ENCODE measurements at places on chromosomes 12 and 14.

- DNase-seq: no peak
These were observed 3.0 kb upstream of the CRACR2A start for GRCh38 chr12:3755898-3756297.

- DNase-seq: no peak
These were observed 171.8 kb upstream of the ALG10B start for GRCh38 chr12:38144601-38145436.

DNA sequence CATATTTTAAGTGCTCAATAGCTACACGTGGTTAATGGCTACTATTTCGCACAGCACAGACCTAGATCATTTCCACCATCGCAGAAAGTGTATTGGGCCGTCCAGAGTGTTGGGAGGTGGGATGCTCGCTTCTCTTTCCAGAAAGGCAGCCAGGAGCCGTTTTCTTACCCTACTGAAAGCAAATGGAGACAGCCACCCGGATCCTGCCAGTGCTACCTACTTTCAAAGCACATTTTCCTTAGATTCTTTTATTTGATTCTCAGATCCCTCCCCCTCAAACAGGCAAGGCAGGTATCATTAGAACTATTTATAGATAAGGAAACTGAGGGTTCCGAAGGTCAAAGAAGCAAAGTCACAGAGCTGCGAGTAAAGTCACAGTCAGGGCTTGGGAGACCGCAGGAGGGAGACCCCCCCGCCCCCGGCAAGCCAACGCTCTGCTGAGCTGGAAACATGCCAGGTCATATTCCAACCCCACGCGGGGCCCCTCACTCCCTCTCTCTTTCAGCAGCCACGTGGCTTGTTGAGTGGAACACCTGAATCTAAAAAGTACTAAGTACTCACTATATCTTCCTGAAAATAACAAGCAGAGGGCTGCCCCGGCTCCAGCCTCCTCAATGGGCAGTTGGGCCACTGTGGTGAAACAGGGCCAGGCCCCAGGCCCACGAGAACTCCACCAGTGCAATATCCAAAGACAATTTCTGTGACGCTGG is 36.2 kb downstream of the PRIMA1 start:
- DNase-seq: no peak

DNA sequence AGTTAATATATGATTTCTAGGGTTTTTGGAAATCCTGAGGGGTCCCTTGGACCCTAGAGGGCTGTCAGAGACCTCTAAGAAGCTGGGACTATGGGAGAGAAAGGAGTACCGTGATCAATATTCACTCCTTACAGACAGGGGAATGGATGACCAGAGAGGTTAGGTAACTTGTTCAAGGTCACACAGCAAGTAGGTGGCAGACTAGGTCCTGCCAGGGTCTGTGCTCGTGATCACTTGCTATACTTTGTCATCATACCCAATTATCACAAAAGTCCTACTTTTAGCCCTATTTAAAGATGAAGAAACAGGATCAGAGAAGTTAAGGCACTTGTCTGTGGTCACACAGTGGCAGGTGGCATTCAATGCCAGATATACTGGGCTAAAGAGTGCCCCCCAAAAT is 42.9 kb downstream of the WSCD2 start:
- no peak for DNase-seq

GRCh38 chr12:130347588-130347987 is 9.9 kb downstream of the PIWIL1 start:
- DNase-seq: no peak

GRCh38 chr14:90883782-90884181 is 67.6 kb upstream of the TTC7B start:
- no peak for DNase-seq

DNA sequence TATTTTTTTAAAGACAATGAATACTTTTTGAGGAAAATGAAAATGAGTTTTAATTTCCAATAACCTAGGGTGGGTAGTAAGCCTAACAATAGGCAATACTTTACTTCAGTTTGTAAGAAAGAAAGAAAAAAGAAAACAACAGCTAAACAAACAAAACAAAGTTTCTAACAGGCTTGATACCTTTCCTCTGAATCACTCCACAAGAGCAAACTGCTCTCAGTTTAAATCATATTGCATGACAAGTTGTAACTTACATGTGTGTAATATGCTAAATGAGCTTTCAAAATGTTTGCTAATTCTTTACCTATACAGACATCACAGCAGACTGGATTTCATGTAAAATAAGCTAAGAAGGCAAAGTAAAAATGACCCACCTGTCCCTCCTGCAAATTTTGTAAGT is 6.7 kb upstream of the LMO3 start:
- DNase-seq: no peak

DNA sequence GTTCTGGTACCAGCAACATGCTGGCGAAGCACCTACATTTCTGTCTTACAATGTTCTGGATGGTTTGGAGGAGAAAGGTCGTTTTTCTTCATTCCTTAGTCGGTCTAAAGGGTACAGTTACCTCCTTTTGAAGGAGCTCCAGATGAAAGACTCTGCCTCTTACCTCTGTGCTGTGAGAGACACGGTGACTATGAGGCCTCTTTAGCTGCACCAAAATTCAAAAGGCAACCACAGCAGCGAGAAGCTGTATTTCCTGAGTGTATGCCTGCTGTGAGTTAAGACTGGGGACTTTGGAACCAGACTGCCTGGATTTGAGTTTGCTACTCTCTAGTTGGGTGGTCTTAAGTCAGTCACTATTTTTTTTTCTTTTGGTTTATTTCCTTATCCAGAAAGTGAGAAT is 8.7 kb upstream of the OR10G2 start:
- DNase-seq: no peak

GRCh38 chr14:62532181-62532580 is 513.1 kb downstream of the KCNH5 start:
- no peak for DNase-seq

DNA sequence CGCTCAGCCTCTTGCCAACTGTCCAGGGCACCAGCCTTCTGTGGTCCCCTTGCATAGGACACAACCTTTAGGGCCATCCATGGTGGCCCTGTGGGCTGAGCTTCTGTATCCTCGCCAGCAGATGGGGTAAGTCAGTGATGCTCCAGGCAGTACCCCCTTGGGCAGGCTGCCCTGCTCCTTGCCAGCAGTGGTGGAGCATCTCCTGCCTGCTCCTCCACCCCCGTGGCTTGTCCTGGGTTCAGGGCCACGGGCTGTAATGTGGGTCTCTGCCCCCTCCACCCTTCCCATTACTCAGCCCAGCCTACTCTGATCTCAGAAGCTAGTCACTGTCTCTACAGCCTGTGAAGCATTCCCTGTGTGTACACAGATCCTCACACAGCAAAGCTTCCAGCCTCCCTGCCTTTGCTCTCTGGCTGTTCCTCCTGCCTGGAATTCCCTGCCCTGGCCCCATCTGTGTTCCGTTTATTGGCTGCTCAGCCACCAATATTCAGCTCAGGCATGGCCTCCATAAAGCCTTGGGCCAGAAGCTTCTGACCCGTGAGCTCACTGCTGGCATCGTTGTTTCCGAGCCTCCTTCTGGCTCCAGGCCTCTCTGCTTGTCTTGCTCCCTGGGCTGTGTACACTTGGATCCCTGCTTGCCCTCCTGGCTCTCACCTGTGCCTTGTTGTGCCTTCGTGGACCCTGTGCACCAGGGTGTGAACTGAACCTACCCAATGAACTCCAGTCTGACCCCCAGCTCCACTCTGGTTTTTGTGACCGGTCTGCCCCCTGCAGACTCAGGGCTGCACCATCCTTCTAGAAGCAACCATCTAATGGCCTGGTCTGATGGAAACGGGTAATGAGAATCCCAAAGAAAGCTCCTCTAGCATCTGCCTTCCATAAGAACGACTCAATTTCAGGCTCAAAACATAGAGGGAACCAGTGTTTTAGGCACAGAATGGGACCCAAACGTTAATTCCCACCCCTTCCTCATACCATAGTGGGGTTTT is 177.0 kb upstream of the PRMT8 start:
- no peak for DNase-seq

DNA sequence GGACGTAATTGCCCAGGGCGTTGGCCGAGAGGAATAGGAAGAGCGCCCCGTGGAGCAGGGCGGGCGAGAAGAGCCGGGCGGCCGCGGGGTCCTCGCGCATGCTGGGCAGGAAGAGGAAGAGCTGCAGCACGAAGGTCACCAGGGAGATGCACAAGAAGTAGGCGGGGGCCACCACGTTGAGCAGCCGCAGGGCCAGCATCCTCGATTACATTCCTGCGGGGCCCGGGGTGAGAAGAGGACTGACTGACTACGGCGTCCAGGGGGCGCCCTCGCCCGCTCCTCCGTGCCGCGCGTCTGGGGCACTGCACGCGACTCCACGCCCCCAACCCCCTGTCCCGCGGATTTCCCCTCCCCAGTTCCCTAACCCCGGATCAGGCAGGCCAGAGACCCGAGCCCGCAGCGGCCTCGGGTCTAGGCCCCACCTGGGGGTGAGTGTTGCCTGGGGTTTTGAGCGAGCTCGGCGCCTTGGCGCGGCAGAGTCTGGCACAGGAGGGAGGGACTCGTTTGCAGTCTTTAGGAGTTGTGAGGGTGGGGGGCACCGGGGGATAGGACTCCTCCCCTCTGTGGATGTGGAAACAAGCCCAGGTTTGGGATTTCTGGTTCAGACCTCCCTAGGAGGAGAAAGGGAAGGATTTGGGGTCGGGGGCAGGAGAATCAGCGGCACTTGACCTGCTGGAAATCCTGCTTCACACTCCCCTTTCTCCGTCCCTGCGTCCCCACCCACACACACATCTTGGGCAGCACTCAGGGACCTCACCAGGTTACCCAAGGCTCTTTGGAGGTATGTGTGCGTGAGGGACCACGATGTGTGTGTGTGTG is 1.8 kb downstream of the ZDHHC22 start:
- DNase-seq: no peak

- no peak for DNase-seq
These were observed 5.3 kb downstream of the LTB4R start for GRCh38 chr14:24316597-24316950.
